Caco-2 (cell line): ENCODE measurements at places on chromosomes 2 and 18. TPM values are rescaled to one million over a fixed set of nuclear protein-coding genes. Genes with fewer than 3 reads are reported as not detected.

CCBE1 gene
- 0.09 and 0.44 TPM in 2 replicates for total RNA-seq

SERPINB10 gene
- total RNA-seq: not detected in 2 replicates

DNA sequence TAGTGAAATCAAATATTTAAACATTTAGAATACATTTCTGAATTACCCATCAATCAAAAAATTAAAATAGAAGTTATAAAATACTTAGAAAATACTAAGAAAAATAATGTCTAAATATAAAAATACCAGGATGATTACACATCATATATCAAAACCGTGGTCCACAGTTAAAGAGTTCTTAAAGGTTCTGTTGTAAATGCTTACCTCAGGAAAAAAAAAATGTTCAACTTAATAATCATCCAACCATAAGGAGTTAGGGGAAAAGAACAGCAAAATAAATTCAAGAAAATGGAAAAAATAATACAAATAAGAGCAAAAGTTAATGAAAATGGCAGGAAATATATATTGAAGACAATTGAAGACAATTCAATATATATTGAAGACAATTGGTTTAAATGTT is 43.2 kb downstream of the PDE11A start:
- H3K27ac ChIP-seq: no peak overlapping the region
- H3K36me3 ChIP-seq: no peaks in the 10 kb centered on the region
- no peak overlapping the region for H3K4me3 ChIP-seq
- no peaks in the 10 kb centered on the region for H3K27me3 ChIP-seq
- H3K4me1 ChIP-seq: no peaks in the 10 kb centered on the region
- DNase-seq: no peak

GRCh38 chr2:232103140-232103737 is 141.7 kb downstream of the DIS3L2 start:
- no peak overlapping the region for H3K27ac ChIP-seq
- H3K36me3 ChIP-seq: no peaks in the 10 kb centered on the region
- no peaks in the 10 kb centered on the region for H3K4me1 ChIP-seq
- H3K27me3 ChIP-seq: no peaks in the 10 kb centered on the region
- no peak overlapping the region for H3K4me3 ChIP-seq
- DNase-seq: no peak

- no peak overlapping the region for H3K4me3 ChIP-seq
- H3K27me3 ChIP-seq: no peaks in the 10 kb centered on the region
- DNase-seq: no peak
- no peaks in the 10 kb centered on the region for H3K36me3 ChIP-seq
Measured at GRCh38 chr2:35794796-35795450, 560.7 kb upstream of the CRIM1 start.

- H3K4me3 ChIP-seq: no peak overlapping the region
- no peak overlapping the region for H3K27ac ChIP-seq
- no peaks in the 10 kb centered on the region for H3K4me1 ChIP-seq
Measured at GRCh38 chr18:80213182-80213581, 34.1 kb downstream of the PARD6G start.

CXCR4 gene
- 1.00 and 1.4 TPM in 2 replicates for total RNA-seq

DNA sequence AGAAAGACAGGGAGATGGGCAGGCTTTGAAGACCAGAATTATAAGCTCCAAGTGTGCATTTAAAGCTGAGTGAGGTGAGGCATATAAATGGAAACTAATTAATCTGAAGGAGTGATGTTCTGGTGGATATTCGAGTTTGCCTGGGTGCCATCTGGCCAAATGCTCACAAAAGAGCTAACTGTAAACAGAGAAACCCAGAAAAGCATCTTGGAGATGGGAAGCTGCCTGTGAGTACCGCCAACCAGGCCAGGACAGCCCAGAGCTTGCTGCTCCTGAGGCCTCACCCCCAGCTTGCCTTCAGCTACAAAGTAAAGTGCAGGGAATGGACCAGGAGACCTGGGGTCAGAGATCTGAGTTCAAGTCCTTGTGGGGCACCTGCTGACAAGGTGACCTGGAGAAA is 446.1 kb upstream of the MYT1L start:
- H3K27ac ChIP-seq: no peak overlapping the region
- H3K4me1 ChIP-seq: no peaks in the 10 kb centered on the region
- no peaks in the 10 kb centered on the region for H3K36me3 ChIP-seq
- no peak for DNase-seq
- no peaks in the 10 kb centered on the region for H3K27me3 ChIP-seq

DNA sequence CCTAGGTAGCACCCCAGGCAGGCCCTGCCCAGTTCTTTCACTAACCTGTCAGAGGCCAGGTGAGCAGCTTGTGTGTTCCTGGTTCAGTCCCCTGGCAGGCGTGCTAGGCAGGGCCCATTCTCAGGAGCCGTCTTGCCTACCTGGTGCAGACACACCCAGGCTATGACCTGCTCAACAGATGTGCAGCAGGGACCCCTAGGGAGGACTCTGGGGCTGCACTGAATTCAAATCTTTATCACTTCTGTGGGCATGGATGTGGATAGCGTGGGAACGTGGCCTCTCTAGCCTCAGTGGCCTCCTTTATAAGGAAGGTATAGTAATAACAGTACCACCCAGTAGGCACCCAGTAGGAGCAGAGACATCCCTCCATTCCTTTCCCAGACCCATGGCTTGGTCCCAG is 48.4 kb downstream of the PLEKHB2 start:
- no peak overlapping the region for H3K27ac ChIP-seq
- no peak for DNase-seq
- H3K4me1 ChIP-seq: no peaks in the 10 kb centered on the region
- no peak overlapping the region for H3K4me3 ChIP-seq
- H3K27me3 ChIP-seq: no peaks in the 10 kb centered on the region

- no peak overlapping the region for H3K27ac ChIP-seq
- H3K27me3 ChIP-seq: no peaks in the 10 kb centered on the region
- peaks cover 32% of the 10 kb centered on the region for H3K4me1 ChIP-seq
- no peaks in the 10 kb centered on the region for H3K36me3 ChIP-seq
- H3K4me3 ChIP-seq: no peak overlapping the region
Measured at GRCh38 chr2:63663013-63663864, 74.5 kb downstream of the MDH1 start.

GPR39 gene
- 26.8 and 28.7 TPM in 2 replicates for total RNA-seq
